ENCODE measurements at places on chromosomes 2 and 18. TPM values are rescaled to one million over a fixed set of nuclear protein-coding genes. Genes with fewer than 3 reads are reported as not detected.

ACAA2 gene
- 185 TPM for total RNA-seq

LIMS3 gene
- total RNA-seq: 2.1 TPM

FBXO36 gene
- not detected for total RNA-seq

SLC9A2 gene
- 19.8 TPM for total RNA-seq

DTNA gene
- total RNA-seq: 9.7 TPM

GRCh38 chr2:135909976-135910375 lies 33.7 kb upstream of the MCM6 start:
- DNase-seq: no peak

DNA sequence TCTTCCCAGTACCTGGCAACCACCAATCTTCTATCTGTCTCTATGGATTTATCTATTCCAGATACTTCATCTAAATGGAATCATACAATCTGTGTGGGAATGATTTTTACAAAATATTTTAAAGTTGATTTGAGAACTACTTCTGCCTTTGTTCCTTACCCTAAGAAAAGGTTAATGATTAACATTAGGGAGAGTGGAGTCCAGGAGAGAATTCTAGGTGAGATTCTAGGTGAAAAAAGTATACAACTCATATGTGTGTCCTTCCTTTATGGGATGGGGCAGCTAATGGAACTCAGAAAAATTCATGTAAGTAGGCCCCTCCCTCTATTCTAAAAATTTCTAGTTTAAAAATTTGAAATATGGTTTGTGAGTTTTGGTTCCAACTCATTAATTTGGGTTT lies 35.9 kb upstream of the WDSUB1 start:
- DNase-seq: no peak

DNA sequence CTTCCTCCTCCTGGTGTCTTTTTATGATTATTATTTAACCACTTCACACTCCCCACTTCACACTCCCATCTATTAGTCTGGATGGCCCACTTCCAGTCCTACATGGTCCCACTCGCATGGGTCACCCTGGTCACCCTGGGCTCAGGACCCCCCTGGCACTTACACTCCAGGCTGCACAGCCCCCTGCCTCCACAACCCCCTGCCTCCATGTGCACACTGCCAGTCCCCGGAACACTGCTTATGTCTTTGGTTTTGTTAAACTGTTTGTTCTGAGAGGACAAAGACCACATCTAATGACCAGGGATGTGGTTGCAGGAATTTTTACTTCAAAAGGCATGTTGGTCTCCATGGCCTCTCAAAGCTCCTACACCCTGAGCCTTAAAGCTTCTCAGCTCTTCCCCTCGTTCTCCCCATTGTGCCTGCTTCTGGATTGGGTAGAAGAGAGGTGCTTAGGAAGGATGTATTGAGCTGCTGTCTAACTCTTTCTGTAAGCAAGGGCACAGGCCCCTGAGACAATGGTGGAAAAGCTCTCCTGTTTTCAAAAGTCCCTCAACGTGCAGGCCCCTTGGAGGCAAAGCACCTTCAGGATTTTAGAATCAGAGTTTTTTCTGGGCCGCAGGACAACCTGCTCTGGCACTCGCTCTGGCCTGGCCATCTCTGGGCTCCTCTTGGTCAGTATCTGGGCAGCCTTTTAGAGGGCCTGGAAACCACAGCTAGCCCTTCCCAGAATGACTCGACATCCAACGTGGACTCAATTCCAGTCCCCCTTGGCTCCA lies 150.0 kb upstream of the HAAO start:
- DNase-seq: no peak

DNA sequence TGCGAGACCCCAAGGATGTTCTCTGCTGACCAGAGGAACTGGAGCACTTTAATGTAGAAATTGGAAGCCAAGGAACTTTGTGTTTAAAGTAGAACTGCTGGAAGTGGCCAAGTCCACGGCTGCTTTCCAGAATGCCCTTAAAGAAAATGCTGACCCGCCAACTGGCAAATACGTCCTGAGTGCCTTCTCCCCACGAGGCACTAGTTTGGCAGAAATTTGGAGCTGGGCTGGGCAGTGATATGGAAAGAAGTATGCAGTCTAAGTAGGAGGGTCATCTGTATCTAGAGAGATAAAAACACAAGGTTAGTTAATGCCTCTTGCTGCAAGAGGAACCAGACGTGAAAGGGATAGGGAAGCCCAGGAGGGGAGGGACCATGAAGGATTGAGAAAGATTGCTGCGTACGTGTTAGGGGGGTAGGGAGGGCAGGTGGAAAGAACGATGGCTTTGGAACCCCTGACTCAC lies 59.3 kb upstream of the RFX8 start:
- no peak for DNase-seq

GRCh38 chr2:218721934-218722333 lies 11.3 kb downstream of the TTLL4 start:
- no peak for DNase-seq

DNA sequence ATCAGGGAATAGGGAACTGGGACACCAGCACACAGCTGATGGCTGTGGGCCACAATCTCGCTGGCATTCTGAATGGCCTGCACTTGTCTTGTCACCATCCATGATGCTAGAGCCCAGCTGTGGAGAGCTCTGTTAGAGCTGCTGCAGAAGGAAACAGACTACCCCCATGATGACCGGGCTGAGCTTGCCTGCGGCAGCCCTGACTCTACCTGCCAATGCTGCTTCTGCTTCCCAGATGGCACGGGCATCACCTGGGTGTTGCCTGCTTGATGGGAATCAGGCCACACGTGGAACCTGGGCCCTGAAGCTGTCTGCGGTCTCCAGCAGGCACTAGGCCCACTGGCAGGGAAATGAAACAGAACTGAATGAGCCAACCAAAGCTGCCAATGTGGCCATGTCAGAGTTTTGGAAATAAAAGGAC lies 11.2 kb upstream of the DAW1 start:
- DNase-seq: no peak

DNA sequence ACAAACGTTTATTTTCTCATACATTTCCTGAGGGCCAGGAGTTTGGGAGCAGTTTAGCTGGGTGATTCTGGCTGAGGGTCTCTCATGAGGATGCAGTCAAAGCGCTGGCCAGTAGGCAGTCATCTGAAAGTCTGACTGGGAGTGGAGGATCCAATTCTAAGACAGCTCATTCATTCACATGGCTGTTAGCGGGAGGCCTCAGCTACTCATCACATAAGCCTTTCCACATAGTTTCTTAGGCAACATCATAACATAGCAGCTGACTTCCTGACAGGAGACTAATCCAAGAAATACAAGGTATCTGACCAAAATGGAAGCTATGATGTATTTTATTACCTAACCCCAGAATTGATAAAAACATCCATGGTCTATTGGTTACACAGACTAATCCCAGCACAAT lies 2.9 kb upstream of the MRPL44 start:
- no peak for DNase-seq

- DNase-seq: no peak
Measured at GRCh38 chr2:237185553-237185925, 99.8 kb downstream of the COPS8 start.
